ENCODE measurements at places on chromosomes 1 and 21.

- DNase-seq, result no peak
These were observed 35.1 kb downstream of the CATSPERE start for GRCh38 chr1:244496186-244496585.

- DNase-seq, result no peak
These were observed 2.2 kb upstream of the HAO2 start for GRCh38 chr1:119366424-119366823.

- no peak for DNase-seq
These were observed 8.1 kb upstream of the TEDDM1 start for GRCh38 chr1:182408435-182409075.

DNA sequence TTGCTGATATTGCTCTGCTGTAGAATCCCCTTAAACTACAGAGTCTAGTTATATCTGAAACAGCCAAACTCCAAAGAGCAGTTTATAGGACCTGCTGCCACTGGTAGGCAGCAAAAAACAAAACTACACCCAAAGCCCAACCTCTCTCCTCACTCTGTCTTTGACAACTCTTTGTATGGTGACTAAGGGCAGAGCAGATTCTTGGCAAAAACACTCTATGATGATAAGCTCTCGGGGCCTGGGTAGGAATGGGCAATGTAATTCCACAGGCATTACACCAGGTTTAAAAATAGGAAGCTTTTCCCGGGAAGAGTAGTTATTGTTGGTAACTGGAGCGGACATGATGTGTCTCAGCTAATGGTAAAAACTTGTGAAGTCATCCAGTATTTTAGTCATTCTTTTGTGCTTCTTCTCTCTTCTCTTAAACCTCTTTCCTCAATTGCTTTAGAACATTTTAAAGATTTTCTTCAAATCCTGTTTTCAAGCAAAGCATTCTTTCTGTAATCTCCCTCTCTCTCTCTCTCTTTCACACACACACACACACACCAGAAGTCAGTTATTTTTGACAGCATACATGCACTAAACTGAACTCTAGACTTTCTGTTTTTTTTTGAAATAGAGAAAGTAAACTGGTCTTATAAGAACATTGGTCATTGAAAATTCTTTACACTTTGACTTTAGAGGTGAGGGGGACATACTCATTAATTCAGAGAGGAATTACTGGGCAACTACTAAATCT is 193.5 kb downstream of the PAPPA2 start:
- DNase-seq, result no peak

- no peak for DNase-seq
These were observed 465.6 kb upstream of the ADGRL4 start for GRCh38 chr1:79472067-79472656.

Measured in NCI-H1092 (cell line).